Inflammatory macrophage treated with lipopolysaccharide for 4 hours (primary cell): ENCODE measurements at places on chromosomes 4 and X.

GRCh38 chr4:107276052-107276451 is 239.9 kb upstream of the DKK2 start:
- no peak for DNase-seq

- DNase-seq: no peak
These were observed 133.6 kb upstream of the GRPR start for GRCh38 chrX:15989716-15990115.

GRCh38 chrX:16484338-16484737 is 165.6 kb upstream of the S100G start:
- DNase-seq: peak; percentile 87

GRCh38 chr4:159360549-159360948 is 257.7 kb downstream of the RAPGEF2 start:
- DNase-seq: no peak

DNA sequence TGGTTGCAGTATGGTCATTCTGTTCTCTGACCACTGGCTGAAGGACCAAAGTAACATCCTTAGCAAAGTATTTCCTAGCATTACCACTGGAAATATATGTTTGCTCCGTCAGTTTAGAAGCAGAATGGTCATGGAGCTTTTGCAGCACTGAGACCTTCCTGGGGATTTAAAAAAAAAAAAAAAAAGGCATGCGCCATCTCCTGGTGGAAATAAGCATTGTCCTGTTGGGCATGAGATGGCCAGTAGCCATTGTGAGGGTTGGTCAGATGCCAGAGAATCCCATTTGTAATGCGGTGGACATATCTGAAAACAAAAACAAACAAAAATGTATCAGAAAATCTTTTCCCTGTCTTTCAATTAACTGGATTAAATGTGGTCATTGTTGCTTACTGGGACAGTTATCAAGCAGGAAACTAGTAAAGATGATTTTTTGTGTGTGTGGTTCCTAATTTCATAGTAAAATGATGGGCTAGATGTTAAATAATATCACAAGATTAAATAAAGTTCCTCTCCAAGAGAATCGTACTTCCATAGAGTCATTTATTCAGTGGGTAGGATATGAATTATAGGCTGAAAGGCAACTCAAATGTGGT is 139.6 kb downstream of the SOWAHB start:
- DNase-seq: peak; percentile 24
